ENCODE measurements at places on chromosomes 5 and 9.

- peaks cover 25% of the 10 kb centered on the region for H3K36me3 ChIP-seq
- no peak for DNase-seq
- no peak overlapping the region for H3K27ac ChIP-seq
- no peaks in the 10 kb centered on the region for H3K4me1 ChIP-seq
- H3K4me3 ChIP-seq: no peak overlapping the region
- no peaks in the 10 kb centered on the region for H3K27me3 ChIP-seq
Observed at GRCh38 chr5:6333182-6333905, 45.0 kb downstream of the MED10 start.

DNA sequence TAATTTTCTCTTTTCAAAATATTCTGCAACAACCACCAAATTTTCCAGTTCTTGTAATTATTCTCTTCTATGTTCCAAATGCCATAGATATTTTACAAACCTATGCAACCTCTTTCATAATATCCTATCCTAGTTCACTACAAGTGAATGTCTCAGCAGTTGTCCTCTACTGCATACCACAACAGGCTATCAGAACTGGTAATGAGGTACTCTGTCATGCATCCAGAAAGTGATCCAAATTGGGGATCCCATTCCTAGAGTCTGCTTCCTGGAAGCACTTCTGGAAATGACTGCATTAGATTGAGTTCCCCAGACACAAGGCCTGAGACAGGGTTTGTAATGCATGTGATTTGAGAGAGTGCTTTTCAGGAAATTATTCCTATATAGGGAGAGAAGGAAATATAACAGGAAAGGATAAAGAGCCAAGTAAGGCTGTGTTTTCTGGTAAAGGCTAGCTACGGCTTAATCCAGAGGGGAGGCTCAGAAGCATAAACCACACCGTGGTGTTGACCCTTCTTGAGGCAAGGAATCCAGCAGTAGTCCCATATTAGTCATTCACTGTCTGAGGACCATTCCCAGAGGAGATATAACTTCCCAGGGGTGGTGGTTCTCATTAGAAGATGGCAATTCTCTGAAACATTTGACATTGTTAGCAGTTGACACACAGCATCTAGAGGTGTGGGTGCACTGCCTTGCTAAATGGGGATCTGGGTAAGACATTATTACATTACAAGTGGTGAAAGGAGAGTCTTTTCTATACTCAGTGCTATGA, 80.3 kb upstream of the FST start:
- no peaks in the 10 kb centered on the region for H3K4me1 ChIP-seq
- H3K27ac ChIP-seq: no peak overlapping the region
- no peak for DNase-seq
- no peak overlapping the region for H3K4me3 ChIP-seq
- H3K27me3 ChIP-seq: peaks cover 4% of the 10 kb centered on the region

GRCh38 chr9:88302579-88303324, 85.5 kb upstream of the SPIN1 start:
- H3K4me3 ChIP-seq: no peak overlapping the region
- H3K27ac ChIP-seq: no peak overlapping the region
- H3K27me3 ChIP-seq: no peaks in the 10 kb centered on the region
- no peaks in the 10 kb centered on the region for H3K4me1 ChIP-seq
- H3K36me3 ChIP-seq: peaks cover 3% of the 10 kb centered on the region

DNA sequence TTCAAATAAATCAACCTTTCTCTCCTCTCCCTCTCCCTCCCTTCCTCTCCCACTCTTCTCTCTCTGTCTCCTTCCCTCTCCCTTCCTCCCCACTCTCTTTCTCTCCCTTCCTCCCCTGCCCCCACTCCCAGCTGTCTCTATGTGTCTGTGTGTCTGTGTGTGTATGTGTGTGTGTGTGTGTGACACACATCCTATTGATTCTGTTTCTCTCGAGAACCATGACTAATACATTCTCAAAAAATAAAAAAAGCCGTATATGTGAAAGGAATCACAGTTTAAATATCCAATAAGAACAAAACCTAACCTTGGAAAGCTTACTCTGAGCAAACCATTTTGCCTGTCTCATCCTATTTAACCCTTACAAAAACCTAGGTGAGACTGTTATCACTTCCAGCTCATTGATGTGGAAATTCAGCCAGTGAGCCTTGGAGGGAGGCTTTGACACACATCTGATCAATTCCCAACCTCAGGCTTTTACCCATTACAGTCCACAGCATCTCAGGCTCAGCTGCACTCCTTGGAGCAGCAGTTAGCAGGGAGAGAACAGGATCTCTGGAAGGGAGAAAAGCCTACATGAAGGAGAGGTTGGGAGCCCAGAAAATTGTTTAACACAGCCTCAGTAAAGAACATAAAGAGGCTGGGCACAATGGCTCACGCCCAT, 8.3 kb downstream of the HSD17B3 start:
- H3K27me3 ChIP-seq: no peaks in the 10 kb centered on the region
- no peak overlapping the region for H3K27ac ChIP-seq
- no peaks in the 10 kb centered on the region for H3K4me1 ChIP-seq
- no peak overlapping the region for H3K4me3 ChIP-seq

- no peaks in the 10 kb centered on the region for H3K27me3 ChIP-seq
- no peak overlapping the region for H3K27ac ChIP-seq
- DNase-seq: no peak
- peaks cover 9% of the 10 kb centered on the region for H3K4me1 ChIP-seq
- no peak overlapping the region for H3K4me3 ChIP-seq
Observed at GRCh38 chr9:133233681-133234432, 24.8 kb upstream of the OBP2B start.

DNA sequence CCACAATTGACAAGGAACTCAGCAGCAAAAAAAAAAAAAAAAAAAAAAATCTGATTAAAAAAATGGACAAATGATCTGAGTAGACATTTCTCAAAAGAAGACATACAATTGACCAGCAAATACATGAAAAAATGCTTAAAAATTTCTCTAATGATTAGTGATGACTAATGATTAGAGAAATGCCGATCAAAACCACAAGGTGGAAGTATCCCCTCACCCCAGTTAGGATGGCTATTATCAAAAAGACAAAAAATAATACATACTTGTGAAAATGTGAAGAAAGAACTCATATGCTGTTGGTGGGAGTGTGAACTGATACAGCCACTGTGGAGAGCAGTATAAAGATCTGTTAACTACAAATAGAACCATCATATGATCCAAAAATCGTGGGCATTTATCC, 245.3 kb downstream of the OSTF1 start:
- H3K4me1 ChIP-seq: no peaks in the 10 kb centered on the region
- DNase-seq: no peak
- peaks cover 2% of the 10 kb centered on the region for H3K27me3 ChIP-seq

DNA sequence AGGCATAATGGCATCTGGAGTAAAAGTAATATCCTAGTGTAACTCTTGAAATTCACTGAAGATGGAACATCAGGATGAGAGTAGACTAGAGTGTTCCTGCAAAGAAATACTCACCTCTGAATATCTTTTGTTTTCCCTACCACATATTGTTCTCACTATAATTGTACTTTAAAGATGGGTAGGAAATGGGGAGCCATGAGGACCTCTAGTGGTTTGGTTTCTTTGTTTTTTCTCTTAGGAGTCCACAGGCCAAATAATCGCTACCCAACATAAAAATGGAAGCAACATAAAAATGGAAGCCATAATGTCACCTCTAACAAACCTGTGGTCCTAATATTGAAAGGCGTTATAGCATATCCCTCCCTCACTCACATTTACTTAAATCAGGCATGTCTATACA, 2375.8 kb downstream of the MAT2B start:
- H3K4me3 ChIP-seq: no peak overlapping the region
- no peaks in the 10 kb centered on the region for H3K27me3 ChIP-seq
- H3K4me1 ChIP-seq: no peaks in the 10 kb centered on the region
- no peaks in the 10 kb centered on the region for H3K36me3 ChIP-seq
- no peak overlapping the region for H3K27ac ChIP-seq

DNA sequence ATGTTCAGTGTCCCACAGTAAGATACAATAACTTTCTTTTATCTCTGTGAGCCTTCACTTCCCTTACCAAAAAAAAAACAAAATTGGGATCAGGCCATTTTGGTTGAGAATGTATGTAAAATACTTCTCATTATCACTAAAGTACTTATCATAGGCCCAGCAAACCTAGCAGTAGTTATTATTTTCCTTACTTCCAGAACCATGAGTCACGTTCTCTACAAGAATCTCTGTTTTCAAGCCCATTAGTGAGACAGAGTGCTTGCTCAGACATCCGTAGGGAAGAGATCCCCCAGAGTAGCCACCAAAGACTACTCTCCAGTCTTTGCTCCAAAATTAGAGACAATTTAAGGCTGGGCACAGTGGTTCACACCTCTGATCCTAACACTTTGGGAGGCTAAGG, 103.9 kb upstream of the NR5A1 start:
- no peak overlapping the region for H3K27ac ChIP-seq
- H3K4me1 ChIP-seq: no peaks in the 10 kb centered on the region
- peaks cover 2% of the 10 kb centered on the region for H3K27me3 ChIP-seq
- DNase-seq: no peak
- H3K4me3 ChIP-seq: no peak overlapping the region

DNA sequence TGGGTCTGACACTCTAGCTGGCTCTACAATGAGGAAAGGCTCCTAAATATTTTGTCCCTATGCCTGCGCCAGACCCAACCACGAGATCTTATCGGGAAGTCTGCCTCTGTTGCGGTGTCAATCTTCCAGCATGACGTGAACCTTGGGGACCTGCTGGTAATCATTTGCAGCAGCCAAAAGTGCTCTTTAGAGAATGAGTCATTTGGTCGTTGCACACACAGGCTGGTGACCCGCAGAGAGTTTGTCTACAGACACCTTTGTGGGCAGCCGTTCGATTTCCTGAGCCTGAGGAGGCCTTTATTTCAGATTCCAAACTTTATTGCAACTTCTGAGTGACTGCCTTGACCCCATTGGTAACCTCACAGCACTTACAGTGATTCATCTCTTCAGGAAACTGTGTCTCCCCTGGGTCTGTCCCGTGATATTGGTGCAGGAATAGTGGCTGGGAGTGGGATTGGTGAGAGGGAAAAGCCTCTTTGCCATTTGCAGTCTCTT, 326.1 kb downstream of the NSG2 start:
- peaks cover 10% of the 10 kb centered on the region for H3K27me3 ChIP-seq
- no peak overlapping the region for H3K27ac ChIP-seq
- H3K36me3 ChIP-seq: no peaks in the 10 kb centered on the region
- no peaks in the 10 kb centered on the region for H3K4me1 ChIP-seq

GRCh38 chr9:70438341-70438928, 24.0 kb upstream of the KLF9 start:
- H3K4me1 ChIP-seq: peaks cover 6% of the 10 kb centered on the region
- H3K4me3 ChIP-seq: no peak overlapping the region
- no peak for DNase-seq
- H3K36me3 ChIP-seq: no peaks in the 10 kb centered on the region
